Activated CD4-positive, CD25-positive, alpha-beta regulatory T cell treated with anti-CD3 and anti-CD28 coated beads, Interleukin-2, amount 50 U/mL, for 16 hours (primary cell): ENCODE measurements at places on chromosomes 1 and 21.

DNA sequence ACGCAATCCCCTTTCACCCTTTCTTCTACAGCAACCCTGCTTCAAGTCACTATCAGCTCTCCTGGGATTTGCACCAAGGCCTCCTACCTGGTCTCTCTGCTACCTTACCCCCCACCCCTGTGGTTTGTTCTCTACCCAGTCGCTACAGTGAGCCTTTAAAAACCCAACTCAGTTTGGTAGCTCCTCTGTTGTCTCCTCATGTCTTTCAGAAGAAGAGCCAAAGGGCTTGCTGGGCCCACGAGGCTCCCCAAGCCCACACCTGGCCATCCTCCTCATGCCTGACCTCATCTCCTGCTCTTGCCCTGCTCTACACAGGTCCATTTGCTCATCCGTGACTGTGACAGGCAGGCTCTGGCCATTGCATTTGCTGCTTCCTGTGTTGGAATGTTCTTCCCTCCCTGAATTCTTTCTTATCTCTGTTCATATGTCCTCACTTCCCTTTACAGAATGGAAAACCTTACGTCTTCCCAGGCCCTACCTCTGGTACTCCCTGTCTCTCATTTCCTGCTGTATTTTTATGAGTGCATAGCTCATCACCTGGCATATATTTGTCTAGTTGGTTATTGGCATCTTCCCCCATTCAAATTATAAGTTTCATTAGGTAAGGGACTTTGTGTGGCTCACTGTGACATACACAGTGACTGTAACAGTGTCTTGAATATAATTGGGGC is 3.3 kb downstream of the RGS16 start:
- DNase-seq, result no peak

DNA sequence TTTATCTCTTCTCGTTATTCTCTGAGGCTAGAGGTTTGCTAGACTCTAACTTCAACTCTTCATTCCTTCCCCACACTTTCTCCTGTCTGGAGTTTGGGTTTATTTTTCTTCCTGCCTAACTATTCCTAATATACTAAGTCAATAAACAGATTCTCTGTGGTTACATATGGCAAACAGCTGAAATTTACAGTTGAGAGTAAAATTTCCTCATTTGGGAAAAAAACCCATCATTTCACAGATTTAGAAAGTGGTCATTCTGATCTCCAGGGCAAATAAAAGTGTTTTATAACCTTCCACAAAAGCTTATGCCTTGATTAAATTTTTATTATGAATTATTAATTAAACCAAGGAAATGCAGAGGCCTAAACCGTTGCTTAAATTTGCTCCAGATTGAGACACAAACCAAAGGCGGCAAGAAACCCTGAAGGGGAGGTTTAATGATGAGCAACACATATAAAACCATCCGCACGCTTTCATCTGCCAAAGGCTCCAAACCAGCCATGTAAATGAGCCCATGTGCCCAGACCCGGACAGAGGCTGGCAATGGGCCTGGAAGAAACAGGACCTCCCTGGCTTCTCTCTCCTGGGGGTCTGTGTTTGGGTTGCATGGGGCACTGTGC is 201.7 kb upstream of the LMO4 start:
- DNase-seq, result no peak

DNA sequence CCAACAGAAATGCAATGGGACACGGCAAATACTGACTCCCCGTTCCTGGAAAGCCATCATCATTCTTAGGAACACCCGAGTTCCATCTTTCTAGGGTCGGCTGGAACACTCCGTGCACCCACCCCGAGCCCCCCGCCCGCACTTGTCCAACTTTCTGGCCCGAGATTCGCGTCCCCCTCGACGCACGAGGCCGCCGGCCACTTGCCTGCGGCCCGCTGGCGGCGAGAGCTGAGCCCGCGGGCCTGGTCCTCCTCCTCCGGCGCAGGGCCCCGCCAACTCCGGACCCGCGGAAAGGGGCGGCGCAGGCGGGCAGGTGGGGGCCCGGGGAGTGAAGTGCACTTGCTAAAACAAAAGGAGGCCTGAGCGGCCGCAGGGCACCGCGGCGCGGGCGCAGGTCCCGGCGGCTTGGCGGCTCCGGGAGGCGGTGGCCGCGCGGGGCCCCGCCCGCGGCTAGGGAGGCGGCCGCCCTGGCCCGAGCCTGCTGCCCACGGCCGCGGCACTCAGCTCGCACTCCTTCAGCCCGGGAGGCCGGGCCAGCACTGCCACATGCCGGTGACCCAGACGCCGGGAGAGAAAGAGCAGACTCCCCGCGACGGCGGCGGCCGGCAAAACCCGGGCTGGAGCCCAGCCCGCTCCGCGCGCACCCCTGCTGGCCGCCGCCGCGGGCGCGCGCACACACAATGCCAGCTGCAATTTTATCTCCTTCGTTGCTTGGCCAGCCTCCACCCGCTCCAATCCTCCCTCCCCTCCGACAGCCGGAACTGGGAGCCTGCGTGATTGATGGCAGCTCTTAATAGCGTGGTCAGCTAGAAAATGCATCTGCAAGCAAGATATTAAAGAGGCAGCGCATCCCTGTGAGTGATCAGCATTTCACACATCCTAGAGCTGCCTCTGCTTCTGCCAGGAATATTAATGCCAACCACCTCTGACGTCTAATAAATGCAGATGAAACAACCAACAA is 114.3 kb downstream of the RERE start:
- peak; percentile 16 for DNase-seq

- no peak for DNase-seq
Measured at GRCh38 chr1:227378871-227379554, 60.7 kb upstream of the CDC42BPA start.

DNA sequence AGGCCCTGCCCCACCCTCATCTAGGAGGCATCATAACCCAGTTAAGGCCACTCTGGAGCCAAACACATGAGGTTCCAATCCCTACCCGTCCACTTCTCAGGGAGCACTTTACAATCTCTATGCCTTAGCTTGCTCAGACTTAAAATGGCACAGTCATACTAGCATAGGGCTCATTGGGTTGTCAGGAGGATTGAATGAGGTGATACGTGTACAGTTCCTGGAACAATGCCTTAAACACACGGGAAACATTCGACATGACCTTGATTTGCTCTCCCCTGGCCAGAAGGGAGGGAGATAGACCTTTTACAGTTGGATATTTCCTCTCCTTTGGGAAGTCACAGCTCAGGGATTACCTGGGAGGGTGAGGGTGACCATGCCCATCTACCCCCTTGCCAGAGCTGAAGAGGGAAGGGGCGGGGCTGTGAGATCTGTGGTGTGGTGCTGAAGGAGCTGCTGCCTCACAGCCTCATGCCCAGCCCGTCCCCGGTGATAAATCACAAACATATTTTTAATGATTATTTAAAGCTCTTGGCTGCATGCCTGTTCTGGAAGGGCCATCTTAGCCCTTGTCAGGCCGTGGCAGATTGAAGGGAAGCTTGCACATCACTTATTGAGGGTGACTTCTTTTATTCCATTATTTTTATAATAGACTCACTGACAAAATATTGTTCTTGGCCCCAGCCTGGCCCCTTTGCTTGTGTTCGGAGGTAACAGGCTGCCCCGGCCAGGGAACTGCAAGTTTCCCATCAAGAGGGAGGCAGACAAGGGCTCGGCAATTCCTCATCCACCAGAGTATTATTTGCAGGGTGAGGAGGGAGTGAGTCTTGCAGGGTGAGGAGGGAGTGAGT is 83.4 kb downstream of the FOXD2 start:
- DNase-seq, result no peak

GRCh38 chr1:180811886-180812285 is 100.8 kb upstream of the KIAA1614 start:
- no peak for DNase-seq

GRCh38 chr1:119742202-119742601 is 26.5 kb downstream of the HMGCS2 start:
- no peak for DNase-seq

GRCh38 chr1:9453779-9454418 is 85.4 kb upstream of the SLC25A33 start:
- DNase-seq, result no peak

DNA sequence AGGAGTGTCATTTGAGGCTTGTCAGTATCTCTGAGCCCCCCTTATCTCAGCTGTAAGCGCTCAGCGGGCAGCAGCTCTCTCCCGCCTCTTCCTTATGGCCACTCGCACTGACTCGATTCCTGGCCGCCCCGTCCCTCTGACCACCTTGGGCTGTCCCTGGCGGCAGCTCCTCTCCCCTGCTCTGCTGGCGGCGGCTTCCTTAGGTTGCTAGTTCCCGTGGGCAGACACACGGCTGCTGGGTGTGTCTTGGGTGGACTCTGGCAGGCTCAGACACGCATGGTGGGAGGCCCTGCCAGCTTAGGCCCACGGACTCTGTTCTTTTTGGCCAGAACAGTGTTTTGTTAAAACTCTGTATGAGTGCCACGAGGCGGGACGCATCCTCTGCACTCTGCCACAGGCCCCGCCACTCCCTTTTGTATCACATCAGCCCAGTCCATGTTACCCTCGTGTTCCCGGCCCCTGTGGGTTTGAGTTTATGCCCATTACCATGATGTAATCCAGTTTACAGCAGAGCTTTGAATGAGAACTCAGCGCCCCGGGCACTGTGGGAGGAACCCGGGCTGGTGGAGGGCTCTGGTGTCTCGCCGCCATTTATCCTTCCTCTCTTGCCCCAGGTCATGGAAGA is 45.9 kb downstream of the COQ8A start:
- no peak for DNase-seq

- DNase-seq, result no peak
Measured at GRCh38 chr1:34163792-34164731, 968 bp downstream of the CSMD2 start.
